ENCODE measurements at places on chromosomes 1 and 21.

DNA sequence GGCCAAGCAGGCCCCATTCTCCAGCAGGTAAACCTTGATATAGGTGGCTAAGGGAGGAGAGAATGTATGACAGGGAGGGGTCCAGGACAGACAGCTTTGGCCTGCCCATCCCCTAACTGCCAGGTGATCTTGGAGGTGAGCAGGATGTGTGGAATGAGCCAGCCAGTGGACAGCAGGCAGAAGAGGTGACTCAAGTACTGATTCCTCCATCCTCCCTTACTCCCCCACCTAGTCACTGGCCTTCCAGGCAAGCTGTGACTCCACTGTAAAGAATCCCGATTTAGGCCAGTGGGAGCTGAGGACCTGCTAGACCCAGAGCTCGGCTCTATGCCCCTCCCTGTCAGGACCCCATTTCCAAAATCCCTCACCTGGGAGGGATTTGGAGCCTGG, 36.6 kb downstream of the RIMS3 start:
- no peak for DNase-seq

- DNase-seq: no peak
Observed at GRCh38 chr1:230632273-230632873, 9.9 kb upstream of the COG2 start.

- DNase-seq: no peak
Observed at GRCh38 chr1:27348861-27349783, 7.3 kb downstream of the SYTL1 start.

- DNase-seq: no peak
Observed at GRCh38 chr1:204357551-204358490, 1.9 kb downstream of the PLEKHA6 start.

GRCh38 chr1:55040933-55041494, 1.7 kb downstream of the PCSK9 start:
- DNase-seq: no peak

GRCh38 chr1:155850345-155850744, 6.7 kb downstream of the GON4L start:
- no peak for DNase-seq

- no peak for DNase-seq
Observed at GRCh38 chr1:113783254-113784103, 24.2 kb upstream of the PHTF1 start.

- DNase-seq: no peak
Observed at GRCh38 chr1:147628441-147628840, 41.9 kb downstream of the ACP6 start.

GRCh38 chr1:162868972-162869371, 8.0 kb upstream of the CCDC190 start:
- no peak for DNase-seq

- DNase-seq: no peak
Observed at GRCh38 chr1:201813226-201813625, 15.7 kb upstream of the IPO9 start.

GRCh38 chr1:14800014-14800413, 201.5 kb downstream of the KAZN start:
- no peak for DNase-seq

- DNase-seq: no peak
Observed at GRCh38 chr1:94463056-94463764, 45.0 kb downstream of the ABCD3 start.

DNA sequence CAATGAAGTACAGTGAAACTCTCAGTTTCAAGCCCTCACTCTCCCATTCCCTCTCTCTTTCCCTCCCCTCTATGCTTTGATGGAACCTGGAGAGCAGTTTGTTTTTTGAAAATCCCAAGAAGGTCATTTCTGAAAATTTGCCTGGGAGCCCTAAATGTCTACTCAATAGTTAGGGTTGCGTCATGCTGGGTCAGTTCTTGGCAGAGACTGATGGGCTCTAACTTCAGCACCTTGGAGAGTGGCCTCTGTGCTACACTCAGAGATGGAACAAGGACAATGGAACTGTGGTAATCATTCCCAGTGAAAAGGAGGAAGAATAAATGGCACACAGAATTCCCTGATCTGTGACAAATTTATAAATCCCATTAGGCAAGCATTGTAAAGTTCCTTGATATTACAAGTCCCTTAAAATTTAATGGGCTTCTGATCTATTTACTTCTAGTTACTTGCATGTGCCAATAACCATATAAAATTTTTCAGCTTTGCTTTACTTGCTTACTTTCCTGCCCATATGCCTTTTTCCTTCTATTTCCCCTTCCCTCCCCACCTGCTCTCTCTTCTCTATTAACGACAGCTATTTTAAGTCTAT, 182.9 kb upstream of the KCND3 start:
- DNase-seq: no peak

GRCh38 chr21:15098908-15099307, 34.1 kb upstream of the NRIP1 start:
- DNase-seq: no peak

GRCh38 chr1:163768576-163768975, 446.8 kb downstream of the NUF2 start:
- DNase-seq: no peak
